GM23248 (cell line): ENCODE measurements at places on chromosomes 16 and 17.
A peak's percentile ranks its signal among the peaks of the same experiment; 100 is the strongest.

GRCh38 chr16:48511716-48512115, 98.3 kb downstream of the N4BP1 start:
- peak; percentile 36 for DNase-seq

DNA sequence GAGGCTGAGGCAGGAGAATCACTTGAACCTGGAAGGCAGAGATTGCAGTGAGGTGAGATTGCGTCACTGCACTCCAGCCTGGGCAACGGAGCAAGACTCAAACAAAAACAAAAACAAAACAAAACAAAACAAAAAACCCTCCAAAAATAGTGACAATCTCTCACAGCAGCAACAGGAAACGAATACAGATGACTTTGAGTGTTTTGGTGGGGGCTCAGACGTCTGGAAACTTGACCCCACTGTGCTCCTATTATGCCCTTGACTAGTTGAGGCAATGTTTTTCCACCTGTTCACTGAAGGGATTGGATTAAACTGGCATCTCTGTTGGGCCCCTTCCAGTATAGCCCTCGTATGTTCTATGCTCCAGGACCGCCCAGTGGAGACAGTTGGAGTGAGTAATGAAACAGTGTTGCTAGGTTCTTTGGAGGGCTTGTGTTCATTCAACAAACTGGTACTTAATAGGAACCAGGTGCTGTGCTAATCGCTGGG, 167.0 kb downstream of the UTP18 start:
- DNase-seq: no peak

DNA sequence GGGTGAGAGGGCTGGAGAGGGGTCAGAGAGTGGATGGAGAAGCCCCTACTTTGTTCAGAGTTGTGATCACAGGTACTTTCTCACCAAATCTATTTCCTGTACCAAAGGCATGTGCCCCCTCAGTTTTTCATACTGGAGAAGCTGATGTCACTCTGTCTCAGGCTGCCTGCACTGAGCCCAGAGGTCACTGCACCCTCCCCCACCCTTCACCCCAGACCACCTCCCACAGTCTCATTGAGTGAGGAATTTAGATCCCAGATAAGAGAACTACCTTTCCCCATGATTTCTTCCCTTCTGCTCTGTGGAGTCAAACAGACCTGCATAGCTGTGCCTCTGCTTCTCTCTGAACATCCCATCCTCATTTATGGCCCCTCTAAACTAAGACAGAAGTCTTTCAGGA, 140.0 kb upstream of the IRX6 start:
- no peak for DNase-seq

GRCh38 chr17:15261258-15261801, 3.8 kb downstream of the PMP22 start:
- peak; percentile 89 for DNase-seq

- DNase-seq: peak; percentile 94
Observed at GRCh38 chr16:29700253-29700987, 21.4 kb downstream of the QPRT start.

DNA sequence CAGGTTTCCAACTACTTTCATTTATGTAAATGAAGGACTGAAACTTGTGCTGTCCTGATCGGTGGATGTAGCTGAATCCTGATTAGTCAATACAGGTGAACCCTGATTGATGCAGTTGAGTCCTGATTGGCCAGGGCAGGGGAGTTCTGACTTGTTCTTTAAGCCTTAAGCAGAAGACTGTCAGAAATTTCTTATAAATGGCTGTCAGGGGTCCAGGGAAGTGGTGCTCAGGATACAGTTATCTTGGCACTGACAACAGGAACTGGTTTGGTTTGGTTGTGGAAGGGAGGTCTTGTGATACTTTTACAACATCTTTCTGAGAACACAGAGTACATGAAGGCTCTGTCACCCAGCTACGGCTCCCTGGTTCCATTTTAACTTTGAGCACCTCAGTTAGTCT, 132.1 kb downstream of the KCNJ12 start:
- DNase-seq: no peak

- peak; percentile 81 for DNase-seq
Observed at GRCh38 chr17:64418506-64419339, 28.1 kb upstream of the PECAM1 start.

DNA sequence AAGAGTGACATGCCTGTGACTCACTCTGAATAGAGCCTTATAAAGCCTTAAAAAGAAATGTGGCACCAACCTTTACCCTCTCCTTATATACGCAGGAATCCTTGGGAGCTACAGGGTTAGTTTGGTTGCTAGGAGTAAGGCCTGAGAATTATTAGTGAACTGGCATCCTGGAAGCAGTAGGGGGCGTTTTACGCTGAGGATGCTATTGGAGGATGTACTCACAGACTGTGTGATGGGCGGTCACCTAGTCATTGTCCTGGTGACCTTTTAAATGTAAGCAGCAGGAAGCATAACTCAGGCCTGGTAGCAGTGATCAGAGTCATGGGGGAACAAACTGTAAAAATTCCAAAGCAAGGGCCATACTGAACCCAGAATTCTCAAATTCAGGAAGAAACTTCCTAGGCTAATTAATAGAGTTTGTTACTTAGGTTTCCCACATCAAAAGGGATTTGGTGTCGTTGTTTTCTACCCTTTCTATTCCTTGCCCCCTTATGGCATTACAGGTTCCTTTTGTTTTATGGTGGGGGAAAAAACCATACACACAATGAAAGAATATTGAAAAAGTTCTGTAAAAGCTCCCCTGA, 153.8 kb downstream of the SNX11 start:
- peak; percentile 53 for DNase-seq

GRCh38 chr16:86508947-86509758, 1.2 kb upstream of the FOXF1 start:
- peak; percentile 86 for DNase-seq

- no peak for DNase-seq
Observed at GRCh38 chr16:85828166-85828565, 28.7 kb downstream of the COX4I1 start.

GRCh38 chr17:78993241-78993956, 13.7 kb upstream of the LGALS3BP start:
- peak; percentile 60 for DNase-seq

GRCh38 chr16:29849505-29849904, 13.5 kb downstream of the CDIPT start:
- DNase-seq: no peak

DNA sequence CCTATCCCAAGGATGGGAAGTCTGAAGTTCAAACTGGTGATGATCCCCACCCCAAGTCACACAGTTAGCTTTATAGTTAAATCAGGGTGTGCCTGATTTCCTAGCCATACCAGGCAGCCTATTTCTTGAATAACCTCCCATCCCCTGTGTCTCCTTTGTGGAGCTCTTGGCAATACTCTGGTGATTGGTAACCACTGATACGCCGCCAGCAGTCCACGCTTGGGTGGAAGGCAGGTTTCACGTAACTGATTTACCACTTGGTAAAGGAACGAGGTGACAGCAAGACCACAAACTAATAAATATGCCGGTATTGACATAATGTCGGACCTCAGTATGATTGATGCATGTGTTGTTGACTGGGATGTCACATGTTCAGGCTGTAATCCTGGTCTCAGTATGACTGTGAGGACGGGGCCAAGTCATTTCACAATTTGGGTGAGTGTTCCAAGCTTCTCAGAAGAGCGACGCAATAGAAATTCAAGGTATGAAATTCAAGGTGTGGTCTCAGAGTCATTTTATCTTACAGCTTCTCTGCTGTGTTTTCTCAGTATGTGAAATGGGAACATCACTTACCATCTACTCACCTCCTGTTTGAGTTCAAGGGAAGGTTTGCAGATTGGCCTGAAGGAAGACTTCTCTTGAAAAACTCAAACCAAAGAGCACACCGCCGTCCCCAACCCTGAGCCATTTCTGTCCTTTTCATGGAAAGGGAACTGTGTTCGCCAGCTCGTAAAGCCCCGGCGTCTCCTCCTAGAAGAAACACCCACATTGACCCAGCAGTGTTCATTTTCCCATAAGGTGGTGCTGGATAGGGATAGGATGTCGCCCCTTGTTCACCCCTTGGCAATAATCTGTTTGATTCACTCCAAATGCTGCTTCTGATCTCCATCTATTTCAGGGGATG, 678.9 kb downstream of the WWOX start:
- DNase-seq: no peak

DNA sequence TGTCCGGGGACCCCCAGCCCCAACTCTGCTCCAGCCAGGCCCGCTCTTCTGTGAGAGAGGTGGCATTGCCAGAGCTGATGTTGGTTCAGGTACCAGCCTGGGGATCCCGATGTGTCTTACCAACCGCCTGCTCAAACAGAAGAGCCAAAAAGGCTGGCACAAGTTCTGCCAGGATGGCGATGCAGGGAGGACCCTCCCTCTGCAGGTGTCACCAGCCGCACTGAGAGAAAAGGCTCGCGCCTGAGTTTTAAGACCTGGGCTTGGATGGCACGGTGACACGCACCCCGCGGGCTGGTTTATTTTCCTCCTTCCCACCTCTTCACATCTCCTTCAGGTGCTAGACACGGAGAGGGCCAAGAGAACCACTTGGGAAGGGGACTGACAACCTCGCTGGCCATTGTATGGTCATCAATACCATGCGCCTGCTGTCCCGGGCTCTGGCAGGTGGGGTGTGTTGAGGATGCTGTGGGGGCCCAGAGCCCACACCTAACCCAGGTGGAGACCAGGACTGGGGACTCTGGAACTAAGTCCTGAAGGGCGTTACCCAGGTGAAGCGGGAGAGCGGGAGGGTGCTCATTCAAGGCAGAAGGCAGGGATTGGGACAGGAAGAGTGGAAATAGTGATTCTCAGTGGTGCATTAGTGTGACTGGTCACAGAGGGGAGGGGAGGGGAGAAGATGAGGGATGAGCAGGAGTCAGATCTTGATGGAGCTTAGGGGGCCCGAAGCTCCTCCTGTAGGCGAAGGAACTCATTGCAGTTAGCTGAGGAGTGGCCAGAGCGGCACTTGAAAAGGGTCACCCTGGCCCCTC, 16.3 kb downstream of the FOXJ1 start:
- peak; percentile 48 for DNase-seq

GRCh38 chr17:67359960-67360791, 6.2 kb downstream of the PSMD12 start:
- peak; percentile 53 for DNase-seq

- no peak for DNase-seq
Observed at GRCh38 chr16:85392756-85393673, 220.1 kb upstream of the GSE1 start.

GRCh38 chr17:1192911-1193699, 13.3 kb upstream of the ABR start:
- no peak for DNase-seq

DNA sequence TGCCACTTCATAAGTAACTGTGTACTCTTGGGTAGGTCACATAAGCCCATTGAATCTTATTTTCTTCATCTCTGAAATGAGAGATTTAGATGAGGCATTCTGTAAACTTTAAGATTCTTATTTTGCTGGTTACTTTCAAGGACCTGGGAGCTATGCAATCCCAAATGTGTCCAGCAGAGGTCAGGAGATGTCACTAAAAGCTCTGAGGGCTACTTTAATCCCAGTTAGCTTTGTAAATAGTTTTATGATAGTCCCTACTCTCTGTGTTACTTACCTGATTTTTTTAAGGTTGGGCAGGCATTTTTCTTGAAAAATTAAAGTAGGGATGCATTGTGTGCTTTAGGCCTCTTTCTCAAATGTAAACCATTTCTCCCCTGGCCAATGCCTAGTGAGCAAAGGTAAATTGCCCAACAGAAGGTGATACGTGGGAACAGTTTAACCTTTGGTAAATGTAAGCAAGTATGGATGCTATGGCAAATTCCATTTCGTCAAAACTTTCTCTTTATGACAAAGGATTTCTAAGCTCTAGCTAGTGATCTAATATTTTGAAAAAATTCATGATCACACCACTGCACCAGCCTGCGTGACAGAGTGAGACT, 57.1 kb upstream of the WSB1 start:
- DNase-seq: peak; percentile 67

- no peak for DNase-seq
Observed at GRCh38 chr16:85650135-85650843, 37.2 kb downstream of the GSE1 start.

- no peak for DNase-seq
Observed at GRCh38 chr17:10025224-10025623, 120.2 kb upstream of the RCVRN start.

GRCh38 chr16:86710602-86710950, 132.2 kb downstream of the FOXL1 start:
- DNase-seq: no peak

DNA sequence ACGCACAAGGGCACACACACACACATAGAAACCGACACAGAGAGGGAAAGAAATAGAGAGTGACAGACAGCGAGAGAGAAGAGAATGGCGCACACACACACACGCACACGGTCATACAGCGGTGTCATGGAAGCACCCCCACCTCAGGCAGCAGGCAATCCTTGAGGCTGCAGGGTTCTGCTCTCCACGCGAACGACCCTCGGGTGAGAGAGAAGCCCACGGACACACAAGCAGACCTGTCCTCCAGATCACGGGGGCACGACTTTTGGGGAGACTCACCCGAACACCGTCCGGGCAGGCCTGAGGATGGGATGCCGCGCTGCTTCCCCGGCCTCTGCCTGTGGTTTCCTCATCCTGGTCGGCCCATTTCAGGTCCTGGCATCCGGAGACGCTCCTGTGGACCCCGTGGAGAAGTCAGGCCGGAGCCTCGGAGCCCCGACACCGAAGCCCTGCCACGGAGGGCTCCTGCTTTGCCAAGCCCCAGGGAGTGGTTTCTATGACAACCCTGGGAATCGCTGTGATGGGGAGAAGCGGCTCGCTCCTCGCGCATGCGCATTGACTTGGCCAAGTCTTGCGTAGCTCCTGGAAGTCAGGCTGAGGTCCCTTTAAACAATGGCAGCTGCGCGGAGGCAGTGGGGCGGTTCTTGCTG, 118.2 kb upstream of the KCNJ18 start:
- DNase-seq: peak; percentile 93

DNA sequence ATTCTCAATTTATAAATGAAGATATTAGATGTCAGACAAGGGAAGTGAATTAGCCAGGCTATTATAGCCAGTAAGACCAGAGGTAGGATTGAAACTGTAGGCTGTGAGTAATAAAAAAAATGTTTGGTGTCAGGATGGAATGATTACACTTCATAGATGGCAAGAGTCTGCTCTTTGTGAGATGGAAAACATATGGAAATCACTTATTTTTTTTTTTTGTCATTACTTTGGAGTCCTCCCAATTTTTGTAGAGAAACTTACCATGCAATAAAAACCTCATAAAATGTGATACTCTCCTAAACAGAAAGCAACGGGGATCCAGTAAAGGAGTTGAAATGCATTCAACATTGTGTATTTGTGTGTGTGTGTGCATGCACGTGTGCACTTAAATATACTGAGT, 532.7 kb upstream of the CDH8 start:
- no peak for DNase-seq

DNA sequence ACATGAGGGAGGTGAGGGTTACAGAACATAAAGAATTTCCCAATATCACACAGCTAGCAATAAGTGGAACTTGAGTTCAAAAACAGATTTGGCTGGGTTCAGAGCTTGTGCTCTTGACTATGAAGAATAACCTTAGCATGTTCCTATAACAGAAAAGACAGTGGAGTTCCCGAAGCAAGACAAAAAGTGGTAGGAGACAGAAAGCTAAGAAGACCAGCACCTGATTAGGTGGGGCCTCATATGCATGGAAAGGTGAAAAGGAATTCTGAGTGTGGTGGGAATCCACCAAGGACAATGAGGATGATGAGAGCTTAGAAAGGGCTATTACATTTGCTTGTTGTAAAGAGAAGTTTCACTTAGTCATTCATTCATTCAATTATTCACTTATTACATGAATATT, 26.6 kb upstream of the CDYL2 start:
- no peak for DNase-seq

GRCh38 chr16:70512456-70512855, 10.9 kb downstream of the COG4 start:
- DNase-seq: peak; percentile 78
